A172 (cell line): ENCODE measurements at places on chromosomes 1 and 21.
A peak's percentile ranks its signal among the peaks of the same experiment; 100 is the strongest.

GRCh38 chr1:22131875-22132486, 10.9 kb downstream of the WNT4 start:
- no peak for DNase-seq

GRCh38 chr1:173257805-173258204, 50.7 kb upstream of the TNFSF4 start:
- DNase-seq = peak; percentile 71

- DNase-seq = no peak
These were observed 11.8 kb upstream of the KIF26B start for GRCh38 chr1:245142976-245143375.

GRCh38 chr1:3133686-3134085, 64.7 kb downstream of the PRDM16 start:
- DNase-seq = no peak

GRCh38 chr1:15574741-15575140, 10.1 kb downstream of the AGMAT start:
- no peak for DNase-seq

- no peak for DNase-seq
These were observed 22.1 kb upstream of the CLSTN1 start for GRCh38 chr1:9845914-9846313.

GRCh38 chr1:229433364-229434004, 410 bp downstream of the ACTA1 start:
- DNase-seq = no peak

- no peak for DNase-seq
These were observed 18.7 kb downstream of the SLC45A3 start for GRCh38 chr1:205661429-205662134.

GRCh38 chr1:84436876-84437655, 38.8 kb downstream of the DNASE2B start:
- no peak for DNase-seq

DNA sequence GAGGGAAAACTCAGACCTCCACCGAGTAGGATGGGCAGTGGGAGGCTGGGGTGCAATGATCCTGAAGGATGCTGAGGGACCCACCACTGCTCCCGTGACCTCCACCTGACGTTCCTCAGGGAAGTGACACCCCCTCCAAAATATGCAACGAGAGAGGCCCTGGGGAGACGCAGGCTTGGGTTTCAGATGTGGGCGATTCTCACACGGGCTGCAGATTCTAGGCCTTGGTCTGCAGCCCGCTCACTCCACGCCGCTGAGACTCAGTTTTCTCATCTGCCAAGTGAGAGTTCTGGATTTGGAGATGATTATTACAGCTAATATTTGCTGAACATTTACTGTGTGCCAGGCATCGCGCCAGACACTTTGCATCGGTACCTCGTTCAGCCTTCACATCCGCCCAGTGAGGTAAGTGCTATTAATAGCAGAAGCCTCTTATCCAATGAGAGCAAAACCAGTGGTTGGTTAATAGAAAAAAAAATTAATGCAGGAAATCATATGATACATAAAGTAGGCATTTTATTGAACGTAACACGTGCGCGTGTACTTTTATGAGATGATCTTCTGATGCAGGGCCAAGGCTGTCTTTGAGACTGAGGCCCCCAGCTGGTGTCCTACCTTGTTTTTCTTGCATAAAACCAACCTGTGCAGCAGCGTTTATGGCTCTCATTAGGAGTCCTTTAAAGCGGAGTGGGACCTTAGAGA, 102.0 kb upstream of the RUNX3 start:
- DNase-seq = peak; percentile 45

DNA sequence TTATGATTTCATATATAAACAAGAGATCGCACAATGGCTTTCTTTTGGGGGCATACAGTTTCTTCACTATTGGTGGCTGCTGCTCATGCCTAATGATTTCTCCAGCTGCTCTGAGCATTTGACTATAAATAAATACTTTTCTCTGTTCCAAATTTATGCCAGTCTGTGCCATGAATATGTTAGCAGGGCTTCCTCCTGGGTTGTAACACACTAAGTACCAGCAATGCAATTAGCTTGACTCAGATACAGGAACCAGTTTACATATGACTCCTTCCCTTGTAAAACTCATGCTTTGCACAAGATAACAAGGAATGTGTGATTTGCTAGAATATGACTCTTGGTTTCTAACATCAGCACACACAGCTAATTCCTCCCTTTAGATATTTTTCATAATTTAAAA, 1629.7 kb downstream of the NCAM2 start:
- no peak for DNase-seq

GRCh38 chr21:17736072-17736471, 83.1 kb downstream of the C21orf91 start:
- no peak for DNase-seq

DNA sequence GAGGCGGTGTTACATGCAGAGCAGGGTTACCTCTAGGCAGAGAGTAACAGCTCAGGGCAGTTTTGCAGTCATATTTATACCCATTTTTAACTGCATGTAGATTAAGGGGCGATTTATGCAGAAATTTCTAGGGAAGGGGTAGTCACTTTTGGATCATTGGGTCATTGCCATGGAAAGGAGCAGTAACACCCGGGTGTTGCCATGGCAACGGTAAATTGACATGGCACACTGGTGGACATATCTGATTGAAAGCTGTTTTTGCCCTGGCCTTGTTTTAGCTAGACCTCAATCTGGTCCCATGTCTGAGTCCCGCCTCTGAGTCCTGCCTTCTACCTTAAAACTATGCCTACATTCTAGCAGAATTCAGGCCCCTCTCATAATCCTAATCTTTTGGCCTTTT, 11.8 kb upstream of the USP1 start:
- DNase-seq = no peak

DNA sequence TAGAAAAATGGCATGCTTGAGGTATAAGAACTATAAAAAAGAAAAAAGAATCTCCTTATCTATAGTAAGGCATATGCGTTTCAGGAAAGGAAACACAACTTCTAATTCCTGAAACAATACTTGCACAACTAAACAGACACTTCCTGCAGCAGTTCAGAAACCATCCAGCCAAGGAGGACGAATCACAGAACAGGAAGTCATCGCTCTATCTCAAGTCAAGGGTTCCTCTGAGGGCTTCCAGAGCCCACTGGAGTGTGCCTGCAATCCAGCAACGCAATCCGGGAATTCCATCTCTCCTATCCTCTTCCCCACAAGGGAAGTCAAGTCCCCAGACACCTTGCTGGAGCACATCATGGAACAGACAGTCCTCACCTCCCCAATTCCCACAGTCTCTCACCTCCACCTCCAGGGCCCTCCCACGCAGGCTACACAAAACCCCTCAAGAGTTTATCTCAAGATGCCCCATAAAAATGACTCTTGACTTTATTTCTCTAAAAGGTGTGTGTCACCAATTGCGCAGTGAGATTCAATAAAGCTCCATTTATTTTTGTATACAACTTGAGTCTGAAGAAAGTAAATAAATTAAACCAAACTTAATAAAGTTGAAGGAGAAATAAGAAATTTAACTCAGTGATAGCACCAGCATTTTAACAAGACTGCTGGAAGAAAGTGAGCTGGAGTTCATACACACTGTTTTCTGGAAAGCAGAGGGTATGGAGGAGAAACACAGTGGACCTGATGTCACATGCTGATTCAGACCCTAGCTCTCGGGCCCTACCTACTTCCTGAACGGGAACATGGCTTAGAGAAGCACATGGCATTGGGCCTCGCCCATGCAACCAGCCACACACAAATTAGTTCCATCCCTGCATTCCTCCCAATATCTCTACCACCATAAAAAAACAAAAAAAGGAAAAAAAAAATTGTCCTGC, 39.9 kb downstream of the SIPA1L2 start:
- no peak for DNase-seq

- no peak for DNase-seq
These were observed 48.4 kb downstream of the SLC37A1 start for GRCh38 chr21:42561762-42562650.

- DNase-seq = no peak
These were observed 10.9 kb downstream of the YARS1 start for GRCh38 chr1:32806290-32806689.

DNA sequence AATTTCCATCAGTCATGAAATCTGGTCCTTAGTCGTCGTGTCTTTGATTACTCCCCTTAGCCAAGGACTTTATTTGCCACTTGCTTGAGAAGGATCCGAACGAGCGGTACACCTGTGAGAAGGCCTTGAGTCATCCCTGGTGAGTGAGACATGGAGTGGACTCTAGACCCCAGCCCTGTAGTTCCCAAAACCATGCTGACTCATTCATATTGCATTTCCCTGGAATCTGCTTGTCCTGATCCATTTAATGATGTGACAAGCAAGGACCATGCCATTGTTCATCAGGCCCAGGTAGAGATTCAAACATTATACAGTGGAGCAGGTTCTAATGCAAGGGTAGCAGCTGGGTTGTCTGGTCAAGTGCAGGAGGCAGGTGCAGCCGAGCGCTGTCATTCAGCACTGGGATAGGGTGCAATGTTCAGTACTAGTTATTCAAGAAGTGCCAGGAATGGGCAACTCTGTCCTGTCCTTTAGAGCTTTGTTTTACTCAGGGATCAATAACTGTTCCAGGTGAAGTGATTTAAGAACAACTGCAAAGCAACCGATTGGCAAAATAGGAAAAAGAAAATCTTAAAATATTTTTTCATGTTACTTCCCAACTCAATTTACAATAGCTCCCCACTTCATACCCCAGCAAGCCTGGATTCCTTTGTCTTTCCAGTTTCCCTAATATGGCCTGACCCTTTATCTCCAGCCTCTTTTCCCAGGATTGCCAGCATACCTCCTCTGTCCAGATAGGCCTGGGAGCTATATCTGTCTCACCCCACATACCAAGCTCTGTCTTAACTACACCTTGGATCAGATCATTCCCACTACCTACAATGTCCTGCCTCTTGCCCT, 26.5 kb downstream of the CAMK1G start:
- DNase-seq = no peak

DNA sequence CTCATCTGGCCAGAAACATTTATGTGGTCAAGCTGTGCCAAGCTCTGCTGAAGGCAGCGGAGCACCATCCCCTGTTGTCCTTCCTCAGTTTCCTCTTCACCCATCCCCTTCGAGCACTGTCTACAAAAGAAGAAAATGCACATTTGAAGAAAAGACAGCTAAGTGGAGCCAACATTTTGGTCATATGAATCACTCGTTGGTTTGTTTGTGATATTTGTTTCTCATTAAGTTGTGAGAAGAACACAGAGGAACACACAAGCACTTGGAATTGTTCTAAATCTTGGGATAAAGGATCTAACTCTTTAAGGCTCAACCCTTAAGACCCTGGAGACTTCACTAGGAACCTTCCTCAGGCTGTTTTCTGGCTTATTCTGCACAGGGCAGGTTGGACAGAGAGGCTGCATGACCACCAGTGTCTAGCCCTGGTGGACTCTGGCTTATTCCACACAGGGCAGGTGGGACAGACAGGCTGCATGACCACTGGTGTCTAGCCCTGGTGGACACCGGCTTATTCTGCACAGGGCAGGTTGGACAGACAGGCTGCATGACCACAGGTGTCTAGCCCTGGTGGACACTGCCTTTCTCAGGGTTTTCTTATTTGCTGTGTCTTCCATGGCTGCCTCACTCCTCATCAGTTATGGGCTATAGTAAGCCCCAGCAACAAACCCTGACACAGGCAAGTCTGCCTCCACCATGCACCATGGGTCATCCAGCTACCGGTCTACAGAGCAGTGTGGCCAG, 35.3 kb upstream of the COL6A2 start:
- DNase-seq = no peak

- peak; percentile 42 for DNase-seq
These were observed 636 bp upstream of the YRDC start for GRCh38 chr1:37808369-37809319.

DNA sequence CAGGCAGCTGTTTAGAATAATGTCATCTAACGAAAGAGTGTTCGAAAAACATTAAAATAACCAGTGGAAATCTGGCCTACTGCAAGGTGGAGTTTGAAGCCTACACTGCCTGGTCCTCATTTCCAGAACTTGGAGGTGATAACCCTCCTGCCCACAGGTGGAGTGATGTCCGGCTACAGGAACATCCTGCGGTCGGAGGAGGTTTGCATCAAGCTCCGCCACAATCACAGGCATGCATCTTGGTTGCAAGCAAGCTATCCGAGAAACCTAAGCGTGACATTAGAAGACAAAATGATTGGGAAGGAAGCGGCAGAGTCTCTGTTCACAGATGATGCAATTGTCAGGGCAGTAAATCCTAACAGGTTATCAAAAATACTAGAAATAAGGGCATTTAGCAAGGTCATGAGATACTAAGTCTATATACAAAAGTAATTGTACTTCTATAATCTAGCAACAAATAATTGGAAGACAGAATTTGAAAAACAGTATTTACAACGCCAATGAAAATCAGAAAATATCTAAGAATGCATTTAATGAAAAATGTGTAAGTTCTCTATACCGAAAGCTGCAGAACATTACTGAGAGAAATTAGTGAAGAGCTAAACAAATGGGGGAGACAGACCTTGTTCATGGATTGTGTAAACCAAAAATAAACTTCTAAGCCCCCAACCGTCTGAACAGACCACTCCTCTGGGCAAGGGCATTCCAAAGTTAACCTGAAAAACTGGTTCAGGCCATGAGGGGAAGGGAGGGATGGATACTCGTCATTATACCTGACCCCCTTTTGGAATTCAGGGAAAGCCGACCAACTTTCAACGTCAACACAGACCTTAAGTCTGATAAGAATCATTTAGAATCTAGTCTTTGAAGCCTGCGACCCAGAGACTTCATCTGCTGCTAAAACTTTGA, 4.7 kb upstream of the SLC19A1 start:
- no peak for DNase-seq

GRCh38 chr21:34074283-34075090, 1.1 kb downstream of the MRPS6 start:
- no peak for DNase-seq

- no peak for DNase-seq
These were observed 48.5 kb upstream of the OSBPL9 start for GRCh38 chr1:51568231-51568935.

- no peak for DNase-seq
These were observed 19.7 kb downstream of the KIAA1614 start for GRCh38 chr1:180932378-180932777.
